ENCODE measurements at places on chromosomes 4 and X.

DNA sequence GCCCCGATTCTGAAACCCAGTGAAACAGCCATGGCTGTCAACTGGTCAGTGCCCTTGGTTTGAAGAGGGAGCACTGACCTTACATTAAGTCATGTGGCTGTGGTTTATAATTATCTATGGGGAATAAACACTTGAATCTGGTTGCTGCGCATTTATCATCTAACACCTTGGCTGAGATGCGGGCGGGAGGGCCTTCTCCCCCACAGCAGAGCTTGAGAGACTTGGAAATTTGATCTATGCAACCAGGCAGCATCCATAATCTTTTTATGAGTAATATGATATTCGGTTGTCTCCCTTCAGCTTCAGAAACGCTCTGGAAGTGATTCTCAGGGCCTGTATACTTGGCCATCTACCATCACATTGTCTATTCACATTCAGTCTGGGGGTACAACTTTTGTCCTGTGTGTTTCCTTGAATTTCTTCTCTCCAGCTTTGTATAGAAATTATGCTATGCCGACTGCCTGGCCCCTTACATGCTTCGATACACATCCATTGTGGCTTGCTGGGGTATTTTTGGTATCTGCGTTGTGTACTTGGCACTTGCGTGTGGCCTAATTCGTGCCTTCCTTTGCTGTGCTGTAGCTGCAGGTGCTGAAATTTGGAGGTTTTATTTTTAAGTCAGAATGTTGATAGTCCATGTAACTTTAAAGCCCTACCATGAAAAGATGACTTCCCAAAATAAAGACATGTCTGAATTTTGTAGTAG is 321.6 kb downstream of the ARHGAP10 start:
- no peak for DNase-seq

DNA sequence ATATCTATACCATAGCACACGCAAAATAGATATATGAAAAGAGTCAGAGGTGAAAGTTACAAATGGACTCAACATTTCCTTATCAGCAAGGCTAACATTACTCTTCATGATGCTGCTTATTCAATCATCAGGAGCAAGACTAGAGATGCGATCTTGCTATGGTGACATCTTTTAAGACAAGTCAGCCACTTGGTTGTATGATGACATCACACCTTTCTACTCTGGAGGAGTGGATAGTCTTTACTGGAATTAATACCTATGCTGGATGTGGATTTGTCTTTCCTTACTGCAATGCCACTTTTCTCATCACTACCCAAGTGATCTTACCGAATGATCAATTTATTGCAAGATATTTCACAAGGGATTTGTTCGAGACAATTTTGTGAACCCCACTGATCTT is 87.0 kb upstream of the SPOCK3 start:
- no peak for DNase-seq

- DNase-seq: no peak
Observed at GRCh38 chrX:19855700-19856381, 31.6 kb downstream of the SH3KBP1 start.

- DNase-seq: no peak
Observed at GRCh38 chr4:165199722-165200121, 7.6 kb upstream of the KLHL2 start.

GRCh38 chr4:3220476-3221183 is 28.3 kb upstream of the MSANTD1 start:
- no peak for DNase-seq

DNA sequence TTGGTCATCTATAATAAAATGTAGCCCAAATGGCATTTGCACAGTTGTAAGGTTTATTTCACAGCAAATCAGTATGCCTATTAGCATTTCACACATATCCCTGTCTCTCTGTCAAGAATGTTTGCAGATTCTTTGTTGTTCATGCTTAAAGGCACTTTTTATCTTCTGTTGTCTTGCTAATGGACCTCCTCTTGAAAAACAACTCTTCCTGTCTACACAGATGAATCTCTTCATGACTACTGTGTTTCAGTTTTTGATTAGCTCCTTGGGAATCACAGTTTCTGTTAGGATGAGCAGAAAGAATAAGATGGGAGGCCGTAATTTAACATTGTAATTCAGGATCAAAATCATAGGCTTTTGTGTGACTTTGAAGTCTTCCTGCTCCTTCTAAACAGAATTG is 35.5 kb upstream of the SLC4A4 start:
- no peak for DNase-seq

DNA sequence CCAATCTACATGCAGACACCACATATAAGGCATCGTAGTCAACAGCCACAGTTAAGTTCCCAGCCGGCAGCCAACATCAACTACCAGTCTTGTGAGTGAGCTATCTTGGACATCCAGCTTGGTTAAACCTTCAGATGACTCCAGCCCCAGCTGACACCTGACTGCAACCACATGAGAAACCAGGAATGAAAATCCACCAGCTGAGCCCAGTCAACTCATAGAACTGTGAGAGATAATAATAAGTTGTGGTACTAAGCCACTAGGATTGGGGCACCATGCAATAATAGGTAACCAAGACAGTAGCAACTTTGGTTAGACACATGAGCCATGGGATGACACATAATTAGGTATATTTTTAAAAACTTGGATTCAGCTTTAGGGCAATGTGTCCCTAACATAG is 188.1 kb upstream of the BCOR start:
- DNase-seq: no peak

DNA sequence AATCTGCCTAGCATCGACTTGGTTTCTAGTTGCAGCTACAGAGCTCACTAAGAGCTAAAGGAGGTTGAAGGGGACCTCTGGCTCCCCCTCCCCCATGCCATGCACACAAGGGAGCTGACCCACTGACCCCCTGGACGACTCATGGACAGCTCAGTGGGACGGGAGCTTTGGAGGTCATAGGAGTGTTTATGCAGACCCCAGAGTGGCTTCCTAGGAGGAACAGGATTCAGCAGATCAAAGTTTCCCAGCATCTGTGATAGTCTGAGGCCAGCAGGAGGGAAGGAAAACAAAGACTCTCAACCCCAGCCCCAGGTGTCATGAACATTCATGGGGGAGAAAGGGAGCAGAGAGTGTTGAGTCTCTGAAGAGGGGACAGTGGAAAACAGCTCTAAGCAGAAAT is 104.4 kb downstream of the ARSF start:
- DNase-seq: no peak

GRCh38 chrX:40943093-40943641 is 142.1 kb upstream of the USP9X start:
- no peak for DNase-seq

- peak; percentile 62 for DNase-seq
Observed at GRCh38 chr4:54659313-54659712, 1.6 kb downstream of the KIT start.

GRCh38 chr4:18508786-18509185 is 487.2 kb upstream of the LCORL start:
- no peak for DNase-seq

DNA sequence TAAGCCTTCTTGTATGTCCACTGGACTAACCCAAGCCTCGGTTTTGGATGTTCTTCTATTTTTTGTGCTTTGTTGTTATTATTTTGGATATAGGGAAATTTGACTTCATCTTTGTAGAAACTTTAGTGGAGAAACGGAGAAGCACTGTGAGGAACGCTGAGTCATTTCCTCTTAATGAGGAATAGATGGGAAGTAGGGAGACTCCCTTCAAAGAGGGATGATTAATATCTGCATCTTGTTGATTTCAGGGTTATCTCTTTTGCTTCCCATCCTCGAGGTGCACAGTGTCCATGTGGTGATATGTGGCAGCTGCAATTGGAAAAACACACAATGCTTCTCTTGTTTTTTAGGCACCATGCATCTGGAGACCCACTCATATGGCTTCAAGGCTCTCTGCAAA is 1147.9 kb downstream of the NLGN4X start:
- DNase-seq: no peak

GRCh38 chr4:87553182-87553581 is 24.0 kb upstream of the SPARCL1 start:
- DNase-seq: no peak

- DNase-seq: peak; percentile 86
Observed at GRCh38 chrX:75155827-75156525, at the start of gene ABCB7. TSS of gene ABCB7 (minus strand) at chrX:75156283. CDS start at chrX:75156272, 11 bp downstream.

DNA sequence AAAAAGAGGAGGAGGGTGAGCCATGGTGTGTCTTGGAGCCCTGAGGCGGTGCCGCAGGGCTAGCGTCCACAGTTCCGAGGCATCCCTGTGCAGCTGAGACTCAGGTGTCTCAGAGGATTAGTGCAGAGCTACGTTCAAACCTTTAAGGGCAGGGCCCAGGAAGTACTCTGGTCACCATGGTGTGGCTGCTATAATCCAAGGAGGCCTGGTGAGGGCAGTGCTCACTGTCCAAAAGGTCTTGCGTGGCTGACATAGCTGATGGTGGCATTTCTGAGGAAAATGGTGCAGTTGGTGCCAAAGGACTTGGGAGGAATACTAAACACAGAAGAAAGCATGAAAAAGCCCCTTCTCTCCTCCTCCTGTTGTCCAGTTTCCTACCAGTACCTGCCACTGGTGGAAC is 146.9 kb downstream of the DCHS2 start:
- DNase-seq: peak; percentile 3

- DNase-seq: no peak
Observed at GRCh38 chr4:180581061-180581460, 1662.1 kb upstream of the TENM3 start.

DNA sequence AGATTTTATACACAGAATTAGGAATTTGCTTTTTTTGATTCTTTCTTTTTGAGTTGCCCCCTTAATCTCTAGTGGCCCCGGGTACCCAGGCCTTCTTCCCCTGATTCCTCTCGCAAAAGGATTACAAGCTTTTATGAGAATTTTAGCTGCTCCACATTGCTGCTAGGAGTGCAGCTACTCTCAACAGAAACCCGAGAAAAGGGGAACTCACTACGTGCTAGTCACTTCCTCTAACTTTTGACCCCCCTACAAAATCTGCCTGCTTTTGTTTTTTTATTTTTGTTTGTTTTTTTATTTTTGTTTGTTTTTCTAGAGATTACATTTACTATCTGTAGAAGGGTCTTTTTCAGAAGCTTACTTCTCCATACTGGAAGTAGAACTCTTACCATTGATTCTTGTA is 64.1 kb downstream of the ZNF81 start:
- DNase-seq: peak; percentile 13

GRCh38 chr4:110344165-110344564 is 131.8 kb upstream of the ENPEP start:
- DNase-seq: peak; percentile 44

- DNase-seq: no peak
Observed at GRCh38 chr4:10334506-10335028, 122.7 kb downstream of the ZNF518B start.

DNA sequence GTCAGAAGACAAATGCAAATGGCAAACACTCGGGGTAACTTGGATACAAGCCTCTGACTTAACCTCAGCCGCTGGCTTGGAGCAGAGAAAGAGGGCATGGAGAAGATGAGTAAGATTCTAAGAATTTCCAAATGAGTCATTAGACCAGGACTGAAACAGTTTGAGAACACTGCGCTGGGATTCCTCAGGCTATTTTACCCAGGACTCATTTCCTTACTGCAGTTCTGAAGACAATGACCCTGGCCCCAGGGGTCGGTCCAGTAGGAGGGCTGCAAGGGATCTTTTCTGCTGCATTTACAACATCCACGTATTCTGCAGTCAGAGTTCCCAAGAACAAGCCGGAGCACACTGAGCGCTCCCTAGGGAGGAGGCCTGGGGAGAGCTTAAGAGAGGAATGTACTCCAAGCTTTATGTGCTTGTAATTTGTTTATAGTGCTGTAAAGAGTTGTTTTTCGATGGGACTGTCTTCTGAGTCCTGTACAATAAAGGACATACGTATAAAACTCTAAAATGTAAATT is 27.3 kb upstream of the SORBS2 start:
- no peak for DNase-seq

DNA sequence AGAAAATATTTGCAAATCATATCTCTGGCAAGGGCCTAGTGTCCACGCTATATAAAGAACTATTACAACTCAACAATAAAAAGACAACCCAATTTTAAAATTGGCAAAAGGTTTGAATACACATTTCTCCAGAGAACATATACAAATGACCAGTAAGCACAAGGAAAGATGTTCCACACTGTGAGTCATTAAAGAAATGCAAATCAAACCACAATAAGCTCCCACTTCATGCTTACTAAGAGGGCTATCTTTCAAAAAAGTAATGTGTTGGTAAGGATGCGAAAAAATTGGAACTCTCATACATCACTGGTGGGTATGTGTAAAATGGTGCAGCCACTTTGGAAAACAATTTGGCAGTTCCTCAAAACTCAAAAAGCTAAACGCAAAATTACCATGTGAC is 884.0 kb upstream of the INTU start:
- no peak for DNase-seq

DNA sequence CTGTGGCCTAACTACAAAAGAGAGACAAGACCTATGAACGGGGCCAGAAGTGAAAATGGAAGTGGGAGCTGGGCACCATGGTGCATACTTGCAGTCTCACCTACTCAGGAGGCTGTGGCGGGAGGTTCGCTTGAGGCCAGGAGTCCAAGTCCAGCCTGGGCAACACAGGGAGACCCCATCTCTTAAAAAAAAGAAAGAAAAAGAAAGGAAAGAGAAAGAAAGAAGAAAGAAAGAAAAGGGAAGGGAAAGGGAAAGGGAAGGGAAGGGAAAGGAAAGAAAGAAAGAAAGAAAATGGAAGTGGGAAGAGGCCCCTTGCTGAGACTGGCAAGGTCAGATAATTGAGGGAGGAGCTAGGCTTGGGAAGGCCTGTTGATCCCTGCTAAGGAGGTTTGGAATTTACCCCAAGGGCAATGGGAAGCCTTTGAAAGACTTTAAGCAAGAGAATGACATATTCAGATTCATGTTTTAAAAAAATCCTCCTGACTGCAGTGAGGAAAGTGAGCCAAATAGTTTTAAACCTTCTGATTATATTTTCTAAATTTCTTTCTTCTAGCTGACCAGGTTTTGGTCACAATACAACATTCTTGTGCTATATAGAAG is 17.7 kb upstream of the HERC5 start:
- DNase-seq: no peak

GRCh38 chrX:103918050-103918449 is 44.4 kb upstream of the TMSB15B start:
- peak; percentile 76 for DNase-seq

- DNase-seq: no peak
Observed at GRCh38 chr4:176134670-176135069, 60.7 kb downstream of the SPATA4 start.

DNA sequence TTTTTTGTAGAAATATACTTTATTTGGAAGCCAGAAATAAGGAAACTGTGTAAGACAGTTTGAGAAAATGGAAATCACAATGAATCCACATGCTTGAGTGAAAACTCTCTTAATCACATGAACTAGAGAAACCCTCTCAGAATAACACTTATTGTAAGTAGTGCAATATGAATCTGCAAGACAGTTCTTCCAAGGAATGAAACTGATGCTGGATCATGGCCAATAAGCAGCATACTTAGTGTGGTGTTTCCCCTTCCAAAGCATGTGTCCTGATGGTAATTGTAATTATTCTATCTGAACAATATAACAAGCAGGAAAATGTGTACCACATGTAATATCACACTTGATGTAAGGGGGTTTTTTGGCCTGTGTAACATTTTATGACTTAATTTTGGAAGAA is 1870.5 kb upstream of the TENM3 start:
- DNase-seq: no peak

DNA sequence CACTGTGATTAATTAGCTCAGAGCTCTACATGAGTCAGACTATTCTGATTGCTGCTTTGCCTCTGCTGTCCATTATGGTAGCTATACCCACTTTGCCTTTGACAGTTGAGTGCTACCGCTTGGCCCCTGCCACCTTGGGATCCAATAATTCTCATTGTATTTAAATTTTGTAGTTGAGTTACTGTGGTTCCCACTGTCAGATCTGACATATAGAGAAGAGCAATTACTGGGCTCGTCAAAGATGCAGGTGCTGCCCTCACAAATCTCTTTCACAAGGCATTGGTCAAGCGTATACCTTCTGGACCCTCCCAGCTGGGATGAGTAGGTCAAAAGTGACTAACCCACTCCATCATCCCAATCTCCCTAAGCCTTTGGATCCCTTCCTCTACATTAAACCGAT is 18.3 kb upstream of the PRDM8 start:
- no peak for DNase-seq
